ENCODE measurements at places on chromosomes 7 and 10. TPM values are rescaled to one million over a fixed set of nuclear protein-coding genes. Genes with fewer than 3 reads are reported as not detected.

Gene ANLN
- total RNA-seq = 3.4 TPM

- DNase-seq = no peak
Measured at GRCh38 chr10:27578316-27578715, 74.2 kb downstream of the RAB18 start.

DNA sequence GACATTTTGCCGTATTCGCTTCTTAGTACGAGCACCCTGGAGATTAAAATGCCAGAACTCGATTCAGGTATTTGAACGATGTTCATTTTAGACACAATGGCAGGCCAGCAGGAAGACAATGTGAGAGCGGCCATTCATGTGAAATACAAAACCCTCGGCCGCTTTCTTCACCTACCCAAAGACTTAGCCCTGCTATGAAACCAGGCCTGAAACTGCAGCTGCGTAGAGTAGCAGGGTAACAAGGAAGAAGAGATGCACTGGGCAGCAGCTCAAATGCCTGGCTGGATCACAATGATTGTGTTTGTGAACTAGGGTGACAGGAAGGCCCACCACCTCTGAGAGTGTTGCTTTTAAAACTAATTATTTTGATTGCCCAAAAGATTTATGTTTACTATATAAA, 234.8 kb downstream of the TRIL start:
- no peak for DNase-seq

Gene ZNF277
- total RNA-seq = 12.6 TPM

- DNase-seq = no peak
Measured at GRCh38 chr7:103124429-103124979, 24.4 kb downstream of the NAPEPLD start.

DNA sequence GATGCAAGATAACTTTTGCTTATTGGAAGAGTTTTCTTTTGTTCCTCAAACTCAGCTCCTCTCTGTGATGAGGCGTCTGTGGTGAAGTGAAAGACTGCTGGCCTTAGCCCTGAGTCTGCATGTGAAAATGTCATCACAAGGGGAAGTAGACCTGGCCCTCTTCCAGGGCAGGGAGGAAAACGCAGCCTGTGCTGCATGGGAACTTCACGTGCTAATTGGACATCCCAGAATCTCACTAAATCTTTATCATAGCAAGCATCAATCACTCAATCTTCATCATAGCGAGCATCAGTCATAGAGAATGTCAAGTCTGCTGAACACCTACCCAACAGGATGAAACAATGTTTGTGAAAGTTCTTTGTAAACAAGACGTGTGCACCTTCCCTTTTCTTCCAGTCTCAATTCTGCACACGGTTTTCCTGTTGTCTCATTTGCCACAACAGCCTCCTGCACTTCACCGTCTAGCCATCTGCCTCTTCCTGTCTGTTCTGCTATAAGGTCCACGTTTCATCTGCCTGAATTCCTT, 314.6 kb downstream of the FRMD4A start:
- DNase-seq = peak; percentile 73

- peak; percentile 34 for DNase-seq
Measured at GRCh38 chr7:20217193-20217948, at the start of gene MACC1. MACC1 (minus strand) TSS chr7:20217384; CDS start chr7:20161862, 55,522 bp downstream.

Gene UTF1
- total RNA-seq = not detected
